ENCODE measurements at places on chromosomes 7 and 10. TPM values are rescaled to one million over a fixed set of nuclear protein-coding genes. Genes with fewer than 3 reads are reported as not detected.

GPR37 gene
- total RNA-seq, result 0.11 TPM

PDE1C gene
- total RNA-seq, result 23.3 TPM

SEMA3A gene
- total RNA-seq, result 178 TPM

CPA4 gene
- 250 TPM for total RNA-seq

HOXA13 gene
- 8.6 TPM for total RNA-seq

GPRIN2 gene
- total RNA-seq, result not detected

EIF3B gene
- total RNA-seq, result 166 TPM

Data from articular chondrocyte of knee joint (primary cell).